SJCRH30 (cell line): ENCODE measurements at places on chromosomes 16 and 17. TPM values are rescaled to one million over a fixed set of nuclear protein-coding genes. Genes with fewer than 3 reads are reported as not detected.
A peak's percentile ranks its signal among the peaks of the same experiment; 100 is the strongest.

The OTOP3 gene
- total RNA-seq, result not detected in 2 replicates

GRCh38 chr17:67570797-67571196 lies 146.9 kb upstream of the NOL11 start:
- H3K36me3 ChIP-seq, result no peaks in the 10 kb centered on the region
- H3K27me3 ChIP-seq, result no peaks in the 10 kb centered on the region
- H3K4me1 ChIP-seq, result no peaks in the 10 kb centered on the region

DNA sequence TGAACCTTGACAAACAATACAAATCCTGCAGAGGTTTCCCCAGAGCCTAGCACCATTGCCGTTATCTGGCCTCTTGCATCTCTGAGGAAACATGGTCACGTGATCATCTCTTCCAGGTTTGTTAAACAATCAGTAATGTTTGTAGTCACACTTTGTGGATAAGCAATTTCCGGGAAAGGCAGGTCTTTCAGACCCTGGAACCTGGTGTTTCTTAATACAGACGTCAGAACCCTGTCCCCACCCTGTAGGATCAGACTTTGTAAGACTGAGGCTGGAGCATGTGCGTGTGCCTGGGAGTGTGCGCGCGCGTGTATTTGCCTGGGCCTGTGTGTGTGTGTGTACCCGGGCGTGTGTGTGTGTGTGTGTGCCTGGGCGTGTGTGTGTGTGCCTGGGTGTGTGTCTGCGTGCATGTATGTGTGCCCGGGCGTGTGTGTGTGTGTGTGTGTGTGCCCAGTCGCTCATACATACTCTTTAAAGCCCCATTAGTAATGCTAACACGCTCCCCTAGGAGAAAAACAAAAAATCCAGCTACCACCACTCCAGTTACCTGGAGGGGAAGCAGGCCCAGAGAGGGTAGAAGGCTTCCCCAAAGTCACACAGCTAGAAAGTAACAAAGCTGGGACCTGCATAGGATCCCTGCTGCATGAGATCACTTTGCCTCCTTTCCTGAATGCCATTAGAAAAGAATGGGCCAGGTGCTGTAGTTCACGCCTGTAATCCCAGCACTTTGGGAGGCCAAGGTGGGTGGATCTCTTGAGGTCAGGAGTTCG lies 5.3 kb downstream of the CTNS start:
- DNase-seq, result no peak
- no peak overlapping the region for H3K27ac ChIP-seq
- H3K4me3 ChIP-seq, result no peak overlapping the region
- H3K27me3 ChIP-seq, result no peaks in the 10 kb centered on the region

The DNAAF8 gene
- total RNA-seq, result 0.06 and 0.25 TPM in 2 replicates

DNA sequence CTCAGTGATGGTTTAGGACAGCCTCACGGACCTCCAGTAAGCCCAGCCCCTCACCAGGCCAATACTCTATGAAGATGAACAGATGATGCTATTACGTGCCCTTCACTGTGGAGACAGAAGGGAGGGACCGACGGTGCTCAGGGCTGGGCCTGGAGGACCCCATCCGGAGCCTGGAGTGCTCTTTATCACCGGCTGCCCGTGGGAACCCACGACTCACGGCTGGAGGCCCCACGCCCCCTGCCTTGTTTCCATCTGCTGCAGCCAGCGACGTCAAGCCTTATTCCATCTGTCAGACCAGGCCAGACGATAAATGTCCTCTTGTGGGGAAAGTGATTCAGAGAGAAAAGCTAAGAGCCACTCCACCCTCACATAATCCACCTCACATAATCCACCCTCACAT lies 4.0 kb upstream of the TIMM22 start:
- H3K36me3 ChIP-seq, result no peaks in the 10 kb centered on the region
- no peak overlapping the region for H3K27ac ChIP-seq
- no peak for DNase-seq
- no peak overlapping the region for H3K4me3 ChIP-seq
- H3K4me1 ChIP-seq, result no peaks in the 10 kb centered on the region

The IL34 gene
- total RNA-seq, result 0.61 and 0.75 TPM in 2 replicates

DNA sequence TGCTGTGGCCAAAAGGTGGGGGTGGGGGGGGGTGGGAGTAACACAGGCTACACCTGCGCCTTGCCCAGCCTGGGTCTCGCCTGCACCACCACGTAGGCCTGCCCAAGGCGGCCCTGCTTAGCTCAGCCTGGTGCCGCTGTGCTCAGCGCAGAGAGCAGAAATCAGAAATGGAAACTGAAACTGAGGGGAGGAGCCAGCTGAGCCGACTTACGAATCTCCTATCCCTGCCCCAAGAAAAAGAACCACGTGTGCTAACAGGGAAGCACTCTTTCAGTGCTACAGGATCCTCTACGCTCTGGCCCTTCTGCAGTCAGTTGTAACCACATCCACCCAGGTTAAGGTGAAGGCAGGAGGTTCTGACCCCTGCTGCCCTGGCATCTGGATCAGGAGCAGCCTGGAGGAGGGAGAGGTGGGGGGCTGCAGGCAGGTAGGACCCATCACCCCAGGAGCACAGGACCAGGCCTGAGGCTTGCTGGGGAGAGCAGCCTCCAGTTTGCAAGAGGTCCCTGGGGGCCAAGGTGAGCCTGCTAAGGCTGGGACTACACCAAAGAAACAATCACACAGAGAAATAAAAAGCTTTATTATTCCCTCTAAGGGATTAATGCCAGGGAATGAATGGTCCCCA lies at the start of gene DHX58:
DHX58 (minus strand) TSS at position 163 of the 625 bp plus-strand sequence. CDS start 822 bp downstream, outside the sequence.
- no peak within 1 kb of the TSS for H3K4me3 ChIP-seq
- peaks cover 6% of the 10 kb centered on the region for H3K4me1 ChIP-seq
- H3K27ac ChIP-seq, result no peak within 1 kb of the TSS
- H3K27me3 ChIP-seq, result no peaks in the 10 kb centered on the region
- H3K36me3 ChIP-seq, result peaks cover 11% of the 10 kb centered on the region
- no peak for DNase-seq

GRCh38 chr16:72202014-72202413 lies 30.1 kb upstream of the PMFBP1 start:
- H3K4me1 ChIP-seq, result no peaks in the 10 kb centered on the region
- no peak overlapping the region for H3K4me3 ChIP-seq
- H3K27ac ChIP-seq, result no peak overlapping the region
- no peaks in the 10 kb centered on the region for H3K27me3 ChIP-seq
- no peak for DNase-seq

The OR1A1 gene
- total RNA-seq, result not detected in 2 replicates

- H3K4me3 ChIP-seq, result no peak overlapping the region
- no peaks in the 10 kb centered on the region for H3K27me3 ChIP-seq
- no peak for DNase-seq
- H3K4me1 ChIP-seq, result peaks cover 8% of the 10 kb centered on the region; the same call in 1 of the 2 replicates
Measured at GRCh38 chr16:2778630-2778958, 1.5 kb upstream of the ELOB start.

- no peaks in the 10 kb centered on the region for H3K4me1 ChIP-seq
- H3K27me3 ChIP-seq, result no peaks in the 10 kb centered on the region
- H3K36me3 ChIP-seq, result no peaks in the 10 kb centered on the region
- H3K27ac ChIP-seq, result no peak overlapping the region
- DNase-seq, result no peak
- no peak overlapping the region for H3K4me3 ChIP-seq
Measured at GRCh38 chr17:208429-208828, 27.0 kb upstream of the DOC2B start.

GRCh38 chr16:16032271-16032979 lies 83.0 kb downstream of the ABCC1 start:
- H3K27ac ChIP-seq, result no peak overlapping the region
- peaks cover 3% of the 10 kb centered on the region; the same call in 1 of the 2 replicates for H3K36me3 ChIP-seq
- H3K4me1 ChIP-seq, result no peaks in the 10 kb centered on the region

DNA sequence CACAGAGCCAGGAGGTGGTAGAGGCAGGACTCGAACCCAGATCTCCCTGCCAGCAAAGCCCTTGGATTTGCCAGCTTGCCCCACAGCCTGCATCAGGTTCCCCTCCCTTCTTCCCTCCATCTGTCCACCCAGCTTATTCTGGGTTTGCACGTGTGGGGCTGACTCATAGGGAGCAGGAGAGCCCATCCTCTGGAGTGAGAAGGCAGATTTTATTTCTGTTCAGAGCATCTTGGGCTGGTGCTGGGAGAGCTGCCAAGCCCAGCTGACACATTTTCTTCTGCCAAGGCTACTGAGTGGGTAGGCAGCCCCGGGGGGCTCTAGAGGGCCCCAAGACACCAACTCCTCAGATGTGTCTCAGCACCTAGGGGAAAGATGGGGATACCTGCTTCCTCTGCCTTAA lies 106.3 kb upstream of the CRHR1 start:
- DNase-seq, result no peak
- H3K27ac ChIP-seq, result no peak overlapping the region
- no peaks in the 10 kb centered on the region for H3K36me3 ChIP-seq
- H3K4me3 ChIP-seq, result no peak overlapping the region
- no peaks in the 10 kb centered on the region; the same call in 1 of the 2 replicates for H3K27me3 ChIP-seq
- no peaks in the 10 kb centered on the region for H3K4me1 ChIP-seq

The CACNG1 gene
- total RNA-seq, result 0.12 TPM in 1 of 2 replicates, not detected in the other

GRCh38 chr16:12511708-12512107 lies 292.0 kb downstream of the CPPED1 start:
- H3K4me3 ChIP-seq, result no peak overlapping the region
- no peak overlapping the region for H3K27ac ChIP-seq
- DNase-seq, result no peak
- H3K36me3 ChIP-seq, result no peaks in the 10 kb centered on the region
- H3K4me1 ChIP-seq, result no peaks in the 10 kb centered on the region

The CBFA2T3 gene
- total RNA-seq, result 1.8 and 3.5 TPM in 2 replicates

DNA sequence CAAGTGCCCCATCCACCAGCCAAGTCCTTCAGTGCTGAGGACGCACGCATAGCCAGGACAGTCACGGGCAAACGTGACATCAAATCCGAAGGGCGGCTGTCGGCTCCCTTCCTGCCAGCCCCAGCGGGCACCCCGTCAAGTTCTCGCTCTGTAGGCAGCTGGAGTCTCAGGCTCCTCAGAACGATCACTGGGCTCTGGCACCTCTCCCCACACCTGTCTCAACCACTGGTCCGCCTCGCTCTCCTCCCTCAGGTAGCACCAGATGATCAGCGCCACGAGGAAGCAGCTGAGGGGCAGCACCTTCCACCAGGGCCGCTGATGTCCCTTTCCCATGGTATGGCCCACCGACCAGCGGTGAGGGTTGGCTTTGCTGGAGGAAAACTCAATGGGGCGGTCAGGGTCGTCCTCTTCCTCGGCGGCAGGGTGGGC lies 422 bp downstream of the UQCC4 start:
- peak overlapping the region; percentile 95 for H3K4me3 ChIP-seq
- DNase-seq, result peak; percentile 20
- H3K27me3 ChIP-seq, result no peaks in the 10 kb centered on the region
- no peaks in the 10 kb centered on the region for H3K36me3 ChIP-seq
- no peaks in the 10 kb centered on the region for H3K4me1 ChIP-seq

The ZNF19 gene
- 1.1 and 2.4 TPM in 2 replicates for total RNA-seq

GRCh38 chr17:1455291-1455796 lies 688 bp downstream of the CRK start:
- H3K36me3 ChIP-seq, result no peaks in the 10 kb centered on the region; the same call in 1 of the 2 replicates
- DNase-seq, result peak; percentile 71
- H3K27ac ChIP-seq, result peak overlapping the region; percentile 69
- no peaks in the 10 kb centered on the region for H3K4me1 ChIP-seq
- H3K4me3 ChIP-seq, result peak overlapping the region; percentile 90

The HP gene
- not detected in 2 replicates for total RNA-seq

The NPIPB6 gene
- total RNA-seq, result 0.20 and 1.2 TPM in 2 replicates

- DNase-seq, result no peak
- H3K36me3 ChIP-seq, result no peaks in the 10 kb centered on the region; the same call in 1 of the 2 replicates
- no peaks in the 10 kb centered on the region for H3K27me3 ChIP-seq
- no peak overlapping the region for H3K27ac ChIP-seq
- peaks cover 43% of the 10 kb centered on the region for H3K4me1 ChIP-seq
Measured at GRCh38 chr16:89409161-89409711, 81.1 kb downstream of the ANKRD11 start.

- no peaks in the 10 kb centered on the region for H3K36me3 ChIP-seq
- no peak for DNase-seq
- H3K4me3 ChIP-seq, result no peak overlapping the region
- H3K27me3 ChIP-seq, result peaks cover 5% of the 10 kb centered on the region
Measured at GRCh38 chr17:69326377-69327059, 415 bp downstream of the ABCA5 start.

DNA sequence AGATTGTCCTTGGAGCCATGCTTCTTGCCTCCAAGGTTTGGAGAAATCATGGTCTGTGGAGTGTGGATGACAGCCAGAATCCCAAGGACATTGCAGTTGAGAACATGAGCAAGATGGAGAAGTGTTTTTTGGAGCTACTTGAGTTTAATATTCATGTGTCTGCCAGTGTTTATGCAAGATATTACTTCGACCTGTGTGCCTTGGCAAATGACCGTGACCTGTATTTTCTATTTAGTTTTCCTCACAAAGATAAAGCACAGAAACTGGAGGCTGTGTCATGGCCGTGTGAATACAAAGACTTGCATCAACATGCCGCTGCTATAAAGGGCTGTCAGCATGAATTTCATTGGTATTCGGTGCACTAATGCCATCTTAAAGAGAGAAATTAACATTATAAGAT lies 9.0 kb downstream of the GGA2 start:
- peaks cover 24% of the 10 kb centered on the region for H3K4me1 ChIP-seq
- no peaks in the 10 kb centered on the region for H3K27me3 ChIP-seq
- peaks cover 3% of the 10 kb centered on the region for H3K36me3 ChIP-seq
- no peak overlapping the region for H3K4me3 ChIP-seq
- no peak overlapping the region for H3K27ac ChIP-seq

The SYCE1L gene
- 0.49 and 0.63 TPM in 2 replicates for total RNA-seq

The CHP2 gene
- not detected in 2 replicates for total RNA-seq

DNA sequence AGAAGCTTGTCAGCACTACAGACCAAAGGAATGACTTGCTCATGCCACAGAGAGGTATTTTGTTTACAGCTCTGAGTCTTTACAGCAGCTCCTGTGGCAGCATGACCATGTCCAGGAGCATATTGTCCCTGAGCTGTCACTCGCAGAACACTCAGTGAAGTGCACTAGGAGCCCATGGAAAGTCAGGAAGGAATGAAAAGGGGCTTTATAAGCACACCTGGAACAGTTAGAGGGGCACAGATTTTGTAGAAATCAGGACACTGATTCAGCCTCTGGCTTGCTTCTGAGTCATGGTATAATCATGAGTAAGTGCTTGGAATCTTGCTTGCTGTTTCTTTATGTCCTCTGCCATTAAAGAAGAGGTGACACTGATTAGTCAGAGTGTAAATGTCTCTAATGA lies 41.0 kb downstream of the TADA2A start:
- H3K4me1 ChIP-seq, result no peaks in the 10 kb centered on the region; the same call in 1 of the 2 replicates
- H3K27ac ChIP-seq, result no peak overlapping the region
- peaks cover 48% of the 10 kb centered on the region for H3K36me3 ChIP-seq
- no peak overlapping the region for H3K4me3 ChIP-seq

GRCh38 chr17:64006361-64007088 lies 8.4 kb downstream of the PRR29 start:
- no peaks in the 10 kb centered on the region for H3K27me3 ChIP-seq
- H3K36me3 ChIP-seq, result no peaks in the 10 kb centered on the region
- peaks cover 4% of the 10 kb centered on the region for H3K4me1 ChIP-seq
- H3K27ac ChIP-seq, result no peak overlapping the region

The GLTPD2 gene
- not detected in 2 replicates for total RNA-seq

DNA sequence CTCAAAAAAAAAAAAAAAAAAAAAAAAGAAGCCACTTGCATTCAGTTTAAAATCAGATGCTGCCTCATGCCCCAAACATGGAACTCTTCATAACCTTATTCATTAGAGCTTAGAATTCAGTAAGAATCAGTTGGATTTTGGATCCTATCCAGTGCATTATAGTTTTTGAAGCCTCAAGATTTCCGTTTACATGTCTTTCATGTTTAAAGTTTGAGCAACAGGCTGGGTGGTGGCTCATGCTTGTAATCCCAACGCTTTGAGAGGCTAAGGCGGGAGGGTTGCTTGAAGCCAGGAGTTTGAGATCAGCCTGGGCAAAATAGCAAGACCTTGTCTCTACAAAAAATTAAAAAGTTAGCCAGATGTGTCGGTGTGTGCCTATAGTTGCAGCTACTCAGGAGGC lies 55.0 kb downstream of the SNTB2 start:
- H3K4me3 ChIP-seq, result no peak overlapping the region
- no peak overlapping the region for H3K27ac ChIP-seq
- peaks cover 6% of the 10 kb centered on the region; the same call in 1 of the 2 replicates for H3K36me3 ChIP-seq

GRCh38 chr16:84207251-84207650 lies 16.3 kb downstream of the ADAD2 start:
- no peaks in the 10 kb centered on the region for H3K36me3 ChIP-seq
- peaks cover 6% of the 10 kb centered on the region; the same call in 1 of the 2 replicates for H3K4me1 ChIP-seq
- no peak overlapping the region for H3K4me3 ChIP-seq
- H3K27ac ChIP-seq, result no peak overlapping the region
